ENCODE measurements at places on chromosomes 13 and 19.

- DNase-seq = no peak
Measured at GRCh38 chr13:55705971-55706370, 1434.7 kb upstream of the PRR20A start.

- no peak for DNase-seq
Measured at GRCh38 chr13:110944121-110944967, 29.5 kb upstream of the ANKRD10 start.

- DNase-seq = no peak
Measured at GRCh38 chr13:52830946-52831345, 17.5 kb downstream of the PCDH8 start.

DNA sequence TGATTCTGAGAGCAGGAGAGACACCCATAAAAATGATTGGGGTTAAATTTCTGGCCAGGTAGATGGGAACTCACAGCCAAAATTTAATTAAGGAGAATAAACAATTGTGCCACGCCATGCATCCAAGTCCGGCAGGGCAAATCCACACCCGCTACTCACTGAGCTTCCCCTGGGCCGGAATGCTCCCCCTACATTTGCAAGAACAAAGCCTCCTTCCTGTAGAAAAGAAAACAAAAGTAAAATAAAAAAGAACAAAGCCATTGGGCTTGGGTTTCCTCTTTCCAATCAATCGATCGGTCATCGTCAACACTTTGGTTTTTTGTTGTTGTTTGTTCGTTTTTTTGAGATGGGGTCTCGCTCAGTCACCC, 30.2 kb upstream of the TFDP1 start:
- DNase-seq = no peak

- DNase-seq = no peak
Measured at GRCh38 chr13:43579321-43579720, 207.5 kb downstream of the ENOX1 start.

- no peak for DNase-seq
Measured at GRCh38 chr13:101916775-101917474, 464.4 kb downstream of the ITGBL1 start.

- DNase-seq = no peak
Measured at GRCh38 chr13:94061301-94061700, 418.2 kb downstream of the DCT start.

DNA sequence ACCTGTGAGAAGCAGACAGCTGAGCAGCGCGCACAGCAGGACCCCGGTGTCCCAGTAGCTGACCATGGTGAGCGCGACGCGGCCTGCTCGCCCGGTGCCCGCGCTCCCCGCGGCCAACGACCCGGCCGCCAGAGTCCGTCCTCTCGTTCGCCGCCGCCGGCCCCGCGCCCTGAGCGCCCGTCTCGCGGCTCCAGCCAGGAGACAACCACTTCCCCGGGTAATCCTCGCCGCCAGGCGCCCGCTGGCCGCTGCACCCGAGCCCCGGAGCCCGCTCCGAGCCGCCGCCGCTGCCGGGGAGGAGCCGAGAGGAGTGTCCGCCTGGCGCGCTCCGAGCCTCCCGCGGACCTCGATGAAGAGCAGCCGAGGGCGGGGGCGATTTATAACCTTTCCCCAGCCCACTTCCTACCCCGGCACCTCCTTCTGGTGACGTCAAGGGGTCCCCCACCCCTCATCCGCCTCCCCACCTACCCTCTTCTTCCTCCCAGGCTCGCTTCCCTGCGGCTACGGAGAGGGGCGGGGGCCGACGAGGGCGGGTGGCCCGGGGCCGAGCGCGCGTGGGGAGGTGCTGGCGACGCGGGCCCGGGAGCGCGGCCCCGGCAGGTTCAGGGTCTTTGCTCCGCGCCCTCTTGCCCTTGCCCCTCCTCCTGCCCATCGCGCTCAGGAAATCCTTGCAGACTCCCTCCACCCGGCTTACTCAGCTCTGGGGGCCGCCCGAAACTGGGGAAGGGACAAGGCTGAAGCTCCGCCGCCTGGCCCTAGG, at the start of gene FLT1:
Gene FLT1 (minus strand): TSS at position 351 of the 760 bp plus-strand sequence. CDS start 285 bp downstream, at position 66.
- DNase-seq = no peak

DNA sequence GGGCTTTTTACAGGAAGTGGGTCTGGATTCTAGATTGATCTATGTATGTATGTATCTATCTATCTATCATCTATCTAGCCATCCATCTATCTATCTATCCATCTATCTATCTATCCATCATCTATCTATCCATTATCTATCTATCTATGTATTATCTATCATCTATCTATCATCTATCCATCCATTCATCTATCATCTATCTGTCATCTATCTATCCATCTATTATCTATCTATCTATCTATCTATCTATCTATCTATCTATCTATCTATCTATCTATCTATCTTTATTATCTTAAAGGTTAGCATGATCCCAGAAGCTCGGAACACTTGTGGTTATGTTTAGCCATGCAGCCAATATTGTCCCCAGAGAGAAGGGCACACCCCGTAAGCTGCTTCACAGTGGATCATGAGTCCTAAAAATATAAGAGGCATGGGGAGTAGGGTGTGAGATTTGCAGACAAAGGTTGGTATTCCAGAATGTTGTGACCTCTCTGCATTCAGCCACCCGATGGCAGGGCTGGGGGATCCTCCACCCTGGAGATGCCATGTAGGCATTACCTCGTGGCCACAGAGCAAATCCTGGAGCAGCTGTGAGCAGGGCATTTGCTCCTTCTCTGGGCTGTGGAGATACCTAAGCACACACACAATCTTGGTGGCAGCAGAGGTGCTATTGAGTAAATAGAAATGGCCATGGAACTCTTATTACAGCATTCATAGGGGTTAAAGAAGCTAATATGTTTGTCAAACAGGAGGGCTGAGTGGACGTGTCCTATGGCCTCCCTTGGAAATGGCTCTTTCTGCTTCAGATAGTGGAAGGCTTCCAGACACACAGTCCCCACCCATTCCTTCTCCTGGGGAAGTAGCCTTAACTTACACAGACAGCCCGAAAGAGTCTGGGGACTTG, 310.0 kb upstream of the TSHZ3 start:
- DNase-seq = no peak

GRCh38 chr13:104567114-104567513, 1500.9 kb upstream of the SLC10A2 start:
- no peak for DNase-seq

GRCh38 chr19:13011653-13012389, 16.5 kb downstream of the NFIX start:
- DNase-seq = no peak

DNA sequence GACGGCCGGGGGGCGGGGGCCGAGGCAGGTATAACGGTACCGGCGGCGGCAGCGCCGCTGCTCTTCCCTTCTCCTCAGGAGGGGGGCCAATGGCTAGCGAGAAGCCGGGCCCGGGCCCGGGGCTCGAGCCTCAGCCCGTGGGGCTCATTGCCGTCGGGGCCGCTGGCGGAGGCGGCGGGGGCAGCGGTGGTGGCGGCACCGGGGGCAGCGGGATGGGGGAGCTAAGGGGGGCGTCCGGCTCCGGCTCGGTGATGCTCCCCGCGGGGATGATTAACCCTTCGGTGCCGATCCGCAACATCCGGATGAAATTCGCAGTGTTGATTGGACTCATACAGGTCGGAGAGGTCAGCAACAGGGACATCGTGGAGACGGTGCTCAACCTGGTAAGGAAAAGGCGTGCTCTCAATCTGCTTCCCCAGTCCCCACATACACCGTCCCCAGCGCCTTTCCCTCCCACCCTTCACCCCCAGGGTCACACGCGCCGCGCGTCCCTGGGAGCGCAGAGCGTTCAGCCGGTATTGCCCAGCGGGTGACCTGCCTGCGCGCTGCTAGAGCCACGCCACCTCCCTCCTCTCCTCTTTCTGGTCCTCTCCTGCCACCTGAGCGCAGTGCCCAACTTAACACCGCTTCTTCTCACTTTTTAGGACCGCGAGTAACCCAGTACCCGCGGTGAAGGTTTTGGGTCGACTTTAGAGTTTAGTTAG, 814 bp downstream of the NBEA start:
- peak; percentile 2 for DNase-seq

- DNase-seq = no peak
Measured at GRCh38 chr13:28147495-28147894, 9.2 kb downstream of the PAN3 start.

GRCh38 chr19:19032420-19033175, 719 bp downstream of the SUGP2 start:
- DNase-seq = peak; percentile 84

DNA sequence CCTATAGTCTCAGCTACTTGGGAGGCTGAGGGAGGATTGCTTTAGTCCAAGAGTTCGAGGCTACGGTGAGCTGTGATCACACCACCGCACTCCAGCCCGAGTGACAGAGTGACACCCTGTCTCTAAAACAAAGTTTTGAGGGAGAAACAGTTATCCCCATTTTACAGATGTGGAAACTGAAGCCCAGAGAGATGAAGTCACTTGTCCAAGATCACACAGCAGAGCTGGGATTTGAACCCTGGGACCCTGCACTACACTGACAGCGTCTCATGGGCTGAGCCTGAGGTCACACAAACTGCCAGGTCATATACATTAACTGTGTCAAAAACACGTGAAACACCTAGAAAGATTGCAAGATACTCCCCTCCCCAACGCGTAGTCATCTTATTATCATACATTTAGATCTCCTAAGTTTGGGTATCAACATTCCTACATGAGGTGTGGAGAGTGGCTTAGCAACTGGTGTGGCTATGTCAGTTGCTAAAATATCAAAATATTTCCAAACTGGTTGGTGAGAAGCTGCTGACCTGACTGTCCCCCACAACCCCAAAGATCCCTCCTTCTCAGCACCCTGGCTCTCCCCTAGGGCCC, 8.2 kb downstream of the FCGBP start:
- no peak for DNase-seq

- no peak for DNase-seq
Measured at GRCh38 chr19:38661996-38662395, 14.5 kb downstream of the ACTN4 start.

- DNase-seq = peak; percentile 81
Measured at GRCh38 chr19:6753178-6754031, 13.8 kb downstream of the SH2D3A start.

DNA sequence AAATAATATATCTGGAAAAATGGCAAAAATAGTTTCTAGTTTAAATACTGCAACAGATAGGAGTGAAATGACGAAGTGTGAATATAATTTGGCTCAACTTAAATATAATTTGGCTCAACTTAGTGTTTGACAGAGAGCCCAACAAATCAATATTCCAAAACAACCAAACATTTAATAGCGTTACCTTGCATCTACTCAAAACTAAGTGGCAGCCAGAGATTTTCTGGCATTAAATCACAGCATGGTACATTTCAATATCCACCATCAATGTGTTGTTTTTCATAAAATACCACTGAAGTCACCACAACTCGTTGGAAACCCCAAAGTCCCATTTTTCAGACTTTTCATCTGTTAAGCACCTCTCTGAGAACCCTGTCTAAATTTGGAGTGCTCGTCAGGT, 69.6 kb downstream of the DCLK1 start:
- no peak for DNase-seq

GRCh38 chr13:108508263-108508662, 121.1 kb upstream of the MYO16 start:
- no peak for DNase-seq

DNA sequence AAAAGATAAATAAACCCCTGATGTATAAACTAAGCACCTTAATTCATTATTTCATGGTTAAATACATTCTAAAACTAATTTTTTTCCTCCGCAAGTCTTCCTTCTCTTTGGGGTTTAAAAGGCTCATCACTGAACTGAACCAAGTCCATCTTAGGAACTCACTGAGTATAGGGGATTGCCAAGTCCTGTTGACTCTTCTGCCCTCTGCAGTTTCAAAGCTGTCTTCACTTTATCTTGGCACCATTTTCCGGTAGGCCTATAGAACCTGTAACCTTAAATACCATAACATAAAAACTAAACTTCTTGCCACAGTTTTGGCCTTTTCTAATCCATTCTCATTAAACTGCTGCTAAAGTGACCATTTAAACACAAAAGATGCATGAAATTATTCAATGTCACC, 66.5 kb upstream of the USPL1 start:
- no peak for DNase-seq

GRCh38 chr19:21463449-21464105, 41.8 kb upstream of the ZNF429 start:
- DNase-seq = no peak

DNA sequence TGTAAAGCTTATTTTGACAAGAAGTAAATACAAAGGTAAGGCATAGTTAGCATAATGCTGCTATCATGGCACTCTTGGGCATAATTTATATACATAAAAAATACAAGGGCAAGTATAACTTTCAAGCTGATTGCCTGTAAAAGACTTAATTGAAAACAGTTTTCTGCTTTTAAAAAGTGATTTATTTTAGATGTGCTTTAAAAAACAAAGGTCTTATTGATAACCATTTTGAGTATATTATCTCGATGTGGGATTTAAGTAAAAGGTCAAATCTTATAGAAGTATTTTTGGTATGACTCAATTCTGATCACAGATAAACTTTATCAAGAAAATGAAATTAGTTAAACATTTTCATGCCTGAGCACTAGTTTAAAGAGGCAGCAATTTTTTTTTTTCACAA, 175.8 kb downstream of the KCNRG start:
- DNase-seq = no peak

DNA sequence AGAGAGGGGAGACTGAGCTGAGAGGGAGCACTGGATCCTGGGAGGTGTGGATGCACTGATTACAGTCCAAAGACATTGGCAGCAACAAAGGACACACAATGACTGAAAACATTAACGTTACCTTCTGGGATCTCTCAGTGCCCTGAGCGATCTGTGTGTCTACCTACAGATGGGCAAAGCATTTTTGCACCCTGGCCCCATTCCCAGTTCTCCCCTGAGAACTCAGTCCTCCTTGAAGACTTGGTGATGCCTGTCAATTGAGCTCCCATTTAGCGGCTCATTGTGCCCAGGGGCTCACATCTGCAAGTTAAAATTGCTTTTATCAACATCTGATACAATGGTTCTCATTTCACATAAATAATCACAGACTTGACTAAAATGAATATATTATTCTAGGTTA, 62.5 kb downstream of the CDADC1 start:
- no peak for DNase-seq

DNA sequence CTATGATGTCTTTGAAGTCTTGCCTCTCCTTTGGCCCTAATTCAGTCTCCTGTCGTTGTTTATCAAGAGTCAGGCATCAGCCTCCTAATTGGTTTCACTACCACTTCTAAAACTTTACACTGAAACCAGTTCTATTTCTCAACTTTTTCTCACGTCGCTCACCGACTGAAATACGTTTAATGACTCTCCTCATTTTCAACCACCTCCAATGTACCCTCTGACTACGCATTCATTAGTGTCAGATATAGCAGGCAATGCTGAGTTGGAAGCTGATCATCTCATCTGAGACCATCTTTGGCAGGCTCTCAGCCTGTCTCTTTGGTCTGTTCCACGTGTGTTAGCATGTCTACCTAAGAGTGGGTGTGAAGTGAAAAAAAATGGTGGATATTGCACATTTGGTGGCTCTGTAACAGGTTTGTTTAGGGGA, 128.1 kb downstream of the KL start:
- DNase-seq = no peak

GRCh38 chr13:25977671-25978070, 74.1 kb downstream of the SHISA2 start:
- DNase-seq = no peak

GRCh38 chr19:2112516-2113320, 16.0 kb downstream of the IZUMO4 start:
- DNase-seq = no peak

- DNase-seq = no peak
Measured at GRCh38 chr19:44718441-44719261, 19.7 kb downstream of the CEACAM16 start.
